CD4-positive, alpha-beta T cell treated with Interleukin-1 beta for 1 hour (primary cell): ENCODE measurements at places on chromosomes 6 and 20.

GRCh38 chr6:2764610-2765165 is 505 bp upstream of the WRNIP1 start:
- DNase-seq, result peak; percentile 78

- DNase-seq, result no peak
Measured at GRCh38 chr20:10504994-10505730, 70.1 kb downstream of the SLX4IP start.

DNA sequence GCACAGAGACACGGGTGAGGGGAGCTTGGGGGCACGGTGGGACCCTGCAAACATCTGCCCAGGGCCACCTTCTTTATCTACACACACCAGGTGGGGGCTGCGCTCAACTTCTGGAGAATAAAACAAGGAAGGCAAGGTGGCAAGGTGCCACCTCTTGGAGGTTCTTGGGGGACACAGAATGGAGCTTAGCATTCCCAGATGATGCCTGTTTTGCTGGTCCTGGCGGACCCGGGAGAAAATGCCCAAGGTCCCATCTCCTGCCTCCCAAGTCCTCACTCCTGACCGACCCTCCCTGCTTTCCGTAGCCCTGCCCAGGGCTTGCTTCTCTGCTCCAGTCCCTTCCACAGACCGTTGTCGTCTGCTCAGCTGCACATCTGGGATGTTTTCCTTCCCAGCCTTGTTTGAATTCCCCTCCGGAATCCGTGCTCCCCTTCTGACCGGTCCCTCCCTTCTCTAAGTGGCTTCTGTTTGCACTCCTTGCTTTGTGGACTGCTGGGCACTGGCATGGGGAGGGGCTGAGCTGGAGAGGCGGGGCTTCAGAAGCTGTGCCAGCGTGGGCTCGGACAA is 13.1 kb downstream of the ITPR3 start:
- DNase-seq, result no peak

GRCh38 chr6:129032602-129033001 is 149.7 kb downstream of the LAMA2 start:
- DNase-seq, result no peak

DNA sequence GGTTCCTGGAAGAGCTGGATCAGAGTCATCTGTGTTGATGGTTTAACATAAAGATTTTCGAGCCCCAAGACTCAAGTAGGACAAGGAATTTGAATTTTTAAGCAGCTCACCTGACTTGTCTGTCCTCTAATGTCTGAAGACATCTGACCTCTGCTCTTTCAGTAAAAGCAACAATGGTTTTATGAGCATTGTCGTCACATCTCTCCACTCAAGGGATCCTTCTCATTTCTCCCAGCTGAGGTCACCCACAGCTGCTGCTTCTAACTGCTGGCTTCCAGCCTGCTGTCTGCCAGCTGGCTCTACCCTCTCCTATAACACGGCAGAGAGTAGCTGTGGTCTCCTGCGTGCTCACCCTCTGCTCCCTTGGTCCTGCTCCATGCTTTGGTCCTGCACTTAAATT is 24.7 kb upstream of the HDAC2 start:
- no peak for DNase-seq

DNA sequence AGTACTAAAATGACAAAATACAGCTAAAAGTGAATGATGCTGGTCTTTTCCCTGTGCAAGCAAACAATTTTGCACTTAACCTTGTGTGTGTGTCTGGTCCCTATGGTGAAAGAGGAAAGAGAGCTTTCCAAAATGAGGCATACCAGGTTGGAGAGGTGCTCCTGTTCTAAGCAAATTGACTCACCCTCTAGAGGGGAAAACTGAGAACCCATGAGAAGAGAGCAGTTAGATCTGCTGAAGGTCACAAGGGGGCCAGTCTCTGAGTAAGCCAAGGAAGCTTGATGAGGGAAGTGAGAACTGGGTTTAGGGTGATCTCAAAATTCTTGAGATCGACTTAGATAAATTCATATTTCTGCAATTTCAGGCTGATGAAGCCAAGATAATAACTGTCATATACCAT is 157.5 kb upstream of the TBX18 start:
- DNase-seq, result no peak

GRCh38 chr6:90537723-90538258 is 49.1 kb downstream of the MAP3K7 start:
- DNase-seq, result no peak

DNA sequence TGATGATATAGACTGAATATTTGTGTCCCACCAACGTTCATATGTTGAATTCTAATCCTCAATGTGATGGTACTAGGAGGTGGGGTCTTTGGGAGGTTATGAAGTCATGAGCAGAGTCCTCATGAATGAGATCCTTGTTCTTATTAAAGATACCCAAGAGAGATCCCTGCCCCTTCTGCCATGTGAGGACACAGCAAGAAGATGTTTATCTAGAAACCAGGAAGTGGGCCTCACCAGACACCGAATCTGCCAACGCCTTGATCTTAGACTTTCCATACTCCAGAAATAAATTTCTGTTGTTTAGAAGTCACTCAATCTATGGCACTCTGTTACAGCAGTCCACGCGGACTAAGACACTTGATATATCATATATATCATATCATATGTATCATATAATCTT is 67.7 kb upstream of the GCM1 start:
- peak; percentile 27 for DNase-seq

- no peak for DNase-seq
Measured at GRCh38 chr6:129411092-129411491, 298.9 kb downstream of the ARHGAP18 start.

DNA sequence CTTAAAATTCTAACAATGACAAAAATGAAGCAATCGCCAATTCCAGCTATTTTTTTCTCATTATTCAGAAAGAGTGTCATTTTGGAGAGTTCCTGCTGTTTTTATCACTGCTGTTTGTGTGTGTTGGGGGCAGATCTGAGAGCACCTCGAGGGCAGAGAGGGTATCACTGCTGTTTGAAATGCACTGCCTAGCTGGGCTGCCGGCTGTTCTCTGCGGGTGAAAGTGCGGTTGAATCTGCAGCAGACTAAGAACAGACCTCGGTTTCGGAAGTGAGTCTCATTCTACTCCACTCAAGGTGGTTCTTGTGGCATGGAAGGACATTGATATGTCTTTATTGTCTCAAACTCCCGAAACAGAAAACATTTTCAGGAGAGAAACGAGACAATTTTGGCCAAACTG is 18.3 kb downstream of the INSM1 start:
- no peak for DNase-seq

DNA sequence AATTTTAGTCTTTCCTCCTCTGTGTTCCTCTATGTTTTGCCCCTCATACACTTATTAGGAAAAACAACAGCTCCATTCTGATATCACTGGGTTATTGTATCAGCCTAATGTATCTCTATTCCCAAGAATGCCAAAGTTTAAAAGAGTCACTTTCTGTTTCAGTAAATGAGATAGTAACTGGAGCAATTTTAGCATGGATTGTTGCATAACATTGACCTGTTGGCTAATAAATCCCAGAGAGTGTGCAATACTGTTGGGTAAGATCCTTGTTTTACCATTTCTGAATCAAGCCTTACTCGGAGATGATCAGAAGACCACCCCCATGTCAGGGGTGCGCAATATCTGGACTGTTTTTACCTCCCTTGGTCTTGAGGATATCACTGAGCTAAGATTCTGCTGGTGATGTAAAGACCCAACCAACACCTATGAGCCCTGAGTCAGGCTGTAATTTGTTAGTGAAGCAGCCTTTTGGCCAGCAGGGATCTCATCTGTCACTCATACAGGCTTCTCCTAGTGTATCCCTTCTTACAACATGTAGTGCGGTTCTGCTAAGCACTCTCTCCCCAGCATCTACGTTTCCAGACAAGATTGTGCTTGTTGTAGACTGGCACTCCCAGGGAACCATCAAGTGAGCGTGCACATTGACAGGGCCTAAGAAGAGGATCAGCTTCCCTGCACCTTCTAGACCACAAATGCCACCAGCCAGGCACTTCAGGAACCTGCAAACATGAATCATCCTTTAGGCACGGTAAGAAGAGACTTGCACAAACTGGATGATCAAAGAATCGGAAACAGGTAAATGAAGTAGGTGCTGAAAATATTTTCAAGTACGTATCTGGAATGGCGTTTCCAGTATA is 11.5 kb upstream of the IPCEF1 start:
- no peak for DNase-seq

- DNase-seq, result no peak
Measured at GRCh38 chr6:17505062-17505476, 95.0 kb upstream of the FAM8A1 start.

GRCh38 chr20:59253325-59253724 is 47.1 kb upstream of the EDN3 start:
- peak; percentile 26 for DNase-seq

DNA sequence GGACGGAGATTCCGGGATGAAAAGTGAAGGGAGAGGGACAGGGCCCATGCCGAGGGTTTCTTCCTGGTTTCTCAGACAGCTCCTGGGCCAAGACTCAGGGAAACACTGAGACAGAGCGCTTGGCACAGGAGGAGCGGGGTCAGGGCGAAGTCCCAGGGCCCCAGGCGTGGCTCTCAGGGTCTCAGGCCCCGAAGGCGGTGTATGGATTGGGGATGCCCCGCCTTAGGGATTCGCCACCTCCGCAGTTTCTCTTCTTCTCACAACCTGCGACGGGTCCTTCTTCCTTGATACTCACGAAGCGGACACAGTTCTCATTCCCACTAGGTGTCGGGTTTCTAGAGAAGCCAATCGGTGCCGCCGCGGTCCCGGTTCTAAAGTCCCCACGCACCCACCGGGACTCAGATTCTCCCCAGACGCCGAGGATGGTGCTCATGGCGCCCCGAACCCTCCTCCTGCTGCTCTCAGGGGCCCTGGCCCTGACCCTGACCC is 55.0 kb upstream of the HLA-A start:
- peak; percentile 73 for DNase-seq

GRCh38 chr20:33701629-33702450 is 15.7 kb upstream of the E2F1 start:
- no peak for DNase-seq
